HS-5 (cell line): ENCODE measurements at places on chromosomes 2 and 18.

DNA sequence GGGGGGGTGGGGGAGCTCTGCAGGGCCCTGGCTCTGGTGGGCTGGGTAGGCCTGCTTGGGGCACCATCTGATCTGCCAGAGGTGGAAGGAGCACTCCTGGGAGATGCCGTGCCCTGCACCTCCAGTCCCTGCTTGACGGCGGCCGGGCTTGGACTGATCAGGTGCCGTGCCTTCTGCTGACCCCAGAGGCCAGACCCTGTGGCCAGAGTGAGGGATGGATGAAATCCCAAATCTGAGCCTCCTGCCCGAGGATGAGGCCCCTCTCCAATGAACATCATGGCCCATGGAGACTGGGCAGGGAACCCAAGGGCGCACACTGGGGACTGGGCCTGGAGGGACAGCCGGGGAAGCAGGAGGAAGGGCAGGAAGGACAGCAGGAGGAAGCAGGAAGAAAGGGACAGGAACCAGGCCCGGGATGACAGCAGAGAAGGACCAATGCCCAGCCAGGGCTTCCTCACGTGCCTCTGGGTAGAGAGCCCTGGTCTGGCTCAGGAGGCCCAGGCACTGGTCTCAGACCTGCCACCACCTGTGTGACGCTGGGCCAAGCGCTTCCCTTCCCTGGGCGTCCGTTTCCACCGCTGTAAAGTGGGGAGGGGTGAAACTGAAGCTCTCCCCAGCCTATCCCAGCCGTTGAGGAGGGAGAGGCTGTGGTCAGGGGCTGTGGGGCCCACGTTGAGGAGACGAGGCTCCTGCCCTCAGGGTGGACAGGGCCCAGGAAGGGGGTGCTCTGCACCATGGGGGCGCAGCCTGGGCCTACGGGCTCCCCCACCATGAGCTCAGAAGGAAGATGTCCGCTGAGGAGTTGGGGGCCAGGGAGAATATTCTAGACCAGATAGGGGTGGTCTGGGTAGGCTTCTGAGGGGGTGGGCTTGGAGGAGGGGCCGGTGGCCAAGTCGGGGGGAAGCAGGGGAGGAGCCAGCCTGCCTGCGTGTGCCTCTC, 1.0 kb upstream of the GPR35 start:
- DNase-seq = no peak

DNA sequence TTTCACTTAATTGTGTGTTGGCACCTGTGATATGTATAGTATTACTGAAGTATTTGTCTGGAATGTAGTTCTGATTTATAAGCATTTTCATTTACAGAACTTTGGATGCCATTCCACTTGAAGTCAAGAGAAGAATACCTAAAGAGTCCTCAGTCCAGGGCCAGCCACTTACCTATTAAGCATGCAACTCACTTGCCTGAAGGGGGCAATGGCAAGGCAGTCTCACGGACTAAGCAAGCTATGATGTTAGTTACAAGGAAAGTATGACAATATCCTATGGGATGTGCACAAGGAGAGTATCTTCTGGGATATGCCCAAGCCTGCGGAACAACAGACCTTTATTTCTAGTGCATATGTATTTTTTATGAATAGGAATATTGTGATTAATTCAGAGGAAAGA, 369.4 kb upstream of the GCFC2 start:
- no peak for DNase-seq

GRCh38 chr18:48452861-48453323, 43.7 kb upstream of the ZBTB7C start:
- no peak for DNase-seq

DNA sequence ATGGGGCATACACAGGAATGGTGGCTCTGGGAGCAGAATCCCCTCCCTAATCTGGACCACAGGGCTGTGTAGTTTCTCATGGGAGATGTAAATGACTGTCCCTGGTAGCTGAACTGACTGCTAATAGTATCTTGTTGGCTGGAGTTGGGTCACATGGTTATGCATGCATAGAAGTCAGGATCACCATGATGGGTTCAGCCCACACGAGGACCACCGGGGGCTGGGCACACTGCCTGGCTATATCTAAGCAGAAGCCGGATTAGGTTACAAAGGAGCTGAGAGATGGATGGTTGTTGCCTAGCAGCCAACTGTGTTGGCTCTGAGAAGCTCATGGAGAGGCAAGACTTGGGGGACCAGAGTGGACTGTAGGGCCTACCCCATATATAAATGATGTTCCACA, 6.7 kb upstream of the MAP3K2 start:
- no peak for DNase-seq

GRCh38 chr2:158393886-158394285, 62.7 kb downstream of the CCDC148 start:
- no peak for DNase-seq

DNA sequence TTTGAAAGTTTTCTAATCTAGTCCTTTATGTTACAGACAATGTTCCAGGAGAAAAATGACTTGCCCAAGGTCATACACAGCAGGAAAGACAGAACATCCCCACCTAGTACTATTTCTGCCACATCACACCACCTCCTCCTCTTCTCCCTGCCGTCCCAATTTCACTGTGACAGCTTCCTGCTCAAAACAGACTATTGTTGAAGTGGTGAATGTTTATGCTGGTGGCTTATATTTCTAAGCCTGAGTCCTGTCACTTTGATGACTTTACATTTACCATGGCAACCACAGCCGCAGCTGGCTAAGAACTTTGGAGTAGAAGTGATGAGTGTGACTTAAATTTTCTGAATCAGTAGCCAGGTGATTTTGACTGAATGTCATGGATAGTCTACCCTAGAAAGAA, 10.0 kb downstream of the GALNT5 start:
- no peak for DNase-seq

DNA sequence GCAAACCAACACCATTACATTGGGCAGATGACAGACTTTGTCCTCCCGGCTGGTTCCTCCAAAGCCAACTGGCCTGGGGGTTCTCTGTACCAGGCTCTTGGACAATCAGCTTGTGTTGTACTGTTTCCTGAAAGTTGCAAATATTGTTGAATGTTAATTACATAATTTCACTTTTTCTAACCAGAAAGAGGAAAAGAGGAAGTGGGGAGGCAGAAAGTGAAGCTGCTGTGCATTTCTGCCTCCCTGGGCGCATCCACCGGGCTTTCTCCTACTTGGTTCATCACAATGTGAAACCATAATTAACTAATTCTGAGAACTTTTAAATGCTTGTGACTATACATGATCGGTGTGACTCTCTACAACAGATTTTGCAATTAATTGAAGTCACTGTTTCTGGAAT, 10.1 kb downstream of the TWIST2 start:
- DNase-seq = no peak

GRCh38 chr2:1586251-1586922, 157.9 kb downstream of the PXDN start:
- no peak for DNase-seq

- DNase-seq = no peak
These were observed 72.2 kb downstream of the C1QL2 start for GRCh38 chr2:119086327-119086726.

- no peak for DNase-seq
These were observed 7.7 kb upstream of the TTC39C start for GRCh38 chr18:24006712-24007313.

DNA sequence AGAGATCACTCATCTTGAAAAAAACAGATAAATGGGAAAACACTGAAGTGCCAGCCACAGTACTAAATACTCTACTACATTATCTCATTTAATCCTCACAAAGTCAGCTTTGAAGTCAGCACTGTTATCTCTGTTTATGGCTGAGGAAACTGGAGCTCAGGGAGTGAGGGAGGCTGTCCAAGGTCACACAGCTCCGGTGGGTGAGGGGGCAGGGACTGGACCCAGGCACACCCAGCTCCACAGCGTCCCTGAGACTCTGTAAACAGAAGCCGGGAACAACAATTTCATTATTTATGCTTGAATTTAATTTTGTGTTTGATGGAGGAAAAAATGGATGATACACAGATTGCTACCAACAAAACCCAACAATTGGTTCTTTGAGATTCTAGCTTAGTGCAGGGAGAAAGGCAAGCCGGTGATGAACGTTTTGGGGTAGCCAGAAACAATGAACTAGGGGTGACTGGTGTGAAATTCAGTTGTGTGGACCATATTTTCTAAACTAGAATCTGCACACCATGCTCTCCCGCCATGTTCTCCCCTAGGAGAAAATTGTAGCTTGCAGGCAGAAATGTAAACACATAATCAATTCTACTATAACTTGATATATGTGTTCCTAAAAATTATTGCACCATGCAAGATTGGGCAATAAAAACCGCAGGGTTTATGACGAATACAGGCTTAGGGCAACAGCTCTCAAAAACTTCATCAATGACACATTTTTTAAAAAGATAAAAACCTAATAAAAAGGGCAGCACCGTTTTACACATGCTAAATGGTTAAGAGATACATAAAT, at the start of gene GREB1:
GREB1 (plus strand) TSS at position 768 of the 793 bp plus-strand sequence. CDS start 22,570 bp downstream, outside the sequence.
- peak; percentile 46 for DNase-seq

DNA sequence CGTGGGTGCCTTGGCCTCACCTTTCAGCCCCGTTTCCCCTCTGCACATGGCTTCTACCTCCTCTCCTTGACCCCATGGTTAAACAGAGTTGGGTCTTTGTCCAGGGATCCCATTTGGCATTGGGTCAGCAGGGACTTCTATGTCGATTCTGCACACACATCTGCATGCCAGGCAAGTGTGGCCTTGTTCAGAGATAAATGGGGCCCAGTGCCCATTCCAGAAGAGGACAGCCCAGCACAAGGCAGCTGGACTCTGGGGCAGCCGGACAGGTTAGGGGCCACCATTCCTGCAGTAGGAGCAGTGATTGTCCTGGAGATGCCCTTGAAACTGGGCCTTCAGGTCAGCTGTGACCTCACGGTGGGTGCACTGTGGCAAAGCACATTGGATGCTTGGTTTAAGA, 13.1 kb downstream of the CABLES1 start:
- DNase-seq = no peak

- no peak for DNase-seq
These were observed 24.4 kb upstream of the RAB31 start for GRCh38 chr18:9683418-9684396.

DNA sequence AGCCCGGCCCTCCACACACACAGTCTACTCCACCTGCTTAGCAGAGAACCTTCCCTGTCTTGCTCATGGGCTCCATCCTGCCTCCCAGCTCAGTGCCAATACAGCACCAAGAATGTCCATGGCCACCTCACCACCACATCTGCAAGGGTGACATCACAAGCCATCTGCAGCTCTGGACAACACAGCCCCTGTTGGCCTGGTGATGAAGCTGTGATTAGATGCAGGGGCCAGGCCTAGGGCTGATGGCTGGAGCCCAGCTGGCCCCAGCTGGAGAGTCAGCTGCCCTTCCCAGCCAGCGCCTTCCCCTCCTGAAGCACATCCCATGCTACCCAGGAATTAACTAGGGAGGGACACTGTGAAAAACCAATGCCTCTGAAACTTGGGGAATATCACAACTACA, 91.1 kb downstream of the TTC32 start:
- DNase-seq = no peak

GRCh38 chr2:223969856-223970255, 12.6 kb downstream of the MRPL44 start:
- peak; percentile 19 for DNase-seq

DNA sequence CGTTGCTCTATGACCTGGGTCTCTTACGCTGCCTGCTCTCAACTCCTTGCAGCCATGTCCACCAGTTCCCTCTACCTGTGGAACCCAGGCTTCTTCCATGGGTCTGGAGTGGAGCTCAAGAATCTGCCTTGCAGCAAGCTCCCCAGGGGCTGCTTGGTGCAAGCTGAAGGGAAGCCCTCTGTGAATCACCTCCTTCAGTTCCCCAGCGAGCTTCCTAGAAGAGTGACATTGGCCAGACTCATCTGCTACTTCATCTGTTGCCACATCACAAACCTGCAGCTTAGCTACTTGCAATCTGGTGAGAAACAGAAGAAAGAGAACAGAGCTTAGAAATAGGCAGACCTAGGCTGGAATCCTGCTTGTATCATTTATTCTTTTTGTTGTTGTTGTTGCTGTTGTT, 9.8 kb upstream of the EFR3B start:
- no peak for DNase-seq

DNA sequence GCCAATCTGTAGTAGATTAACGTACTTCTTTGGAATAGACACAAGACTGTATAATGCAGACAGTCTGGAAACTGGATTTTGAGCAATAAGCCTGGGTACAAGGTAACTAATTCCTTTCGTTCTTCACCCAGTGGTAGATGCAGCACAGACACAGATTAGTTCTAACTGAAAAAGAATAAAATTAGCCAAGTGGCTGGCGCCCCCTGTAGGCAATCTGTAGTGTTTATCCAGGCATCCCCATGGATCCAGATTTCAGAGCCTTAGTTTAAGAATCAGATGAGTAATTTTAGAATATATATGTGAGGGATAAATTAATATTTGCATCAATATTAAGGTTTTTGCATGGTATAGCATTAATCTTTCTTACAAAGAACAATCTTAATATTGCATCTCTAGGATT, 563.9 kb downstream of the DCC start:
- DNase-seq = no peak

- no peak for DNase-seq
These were observed 283.5 kb upstream of the HDAC4 start for GRCh38 chr2:239684271-239684810.

GRCh38 chr2:237551071-237551574, 15.3 kb upstream of the PRLH start:
- DNase-seq = no peak

GRCh38 chr2:63850649-63851048, 9.0 kb downstream of the UGP2 start:
- DNase-seq = no peak

GRCh38 chr18:77110400-77110799, 22.2 kb downstream of the MBP start:
- no peak for DNase-seq

DNA sequence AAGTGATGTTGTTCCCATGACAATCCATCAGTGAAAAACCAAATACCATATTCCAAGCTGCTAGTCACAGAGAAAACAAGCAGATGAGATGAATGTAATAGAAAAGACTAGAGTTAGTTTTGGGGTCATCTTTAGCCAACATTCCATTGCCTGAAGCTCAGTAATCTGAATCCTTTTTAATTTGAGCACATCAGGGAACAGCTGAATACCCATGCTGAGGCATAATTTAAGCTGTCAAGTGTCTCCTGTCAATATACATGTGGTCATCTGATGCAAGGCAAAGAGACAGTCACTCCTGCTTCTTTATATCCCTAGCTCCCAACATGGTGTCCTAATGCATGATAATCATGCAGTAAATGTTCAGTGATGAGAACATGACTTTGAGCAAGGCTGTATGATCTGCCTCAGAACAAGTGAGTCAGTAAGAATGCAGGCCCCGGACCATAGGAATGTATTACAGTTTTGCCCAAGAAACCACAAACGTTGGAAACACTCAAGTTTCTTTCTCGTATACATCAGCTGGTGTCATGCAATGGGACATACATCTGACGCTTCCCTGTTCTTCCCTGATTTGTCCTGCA, 48.0 kb downstream of the CDK15 start:
- DNase-seq = peak; percentile 97

GRCh38 chr18:40841467-40841866, 1113.6 kb upstream of the PIK3C3 start:
- DNase-seq = peak; percentile 24

- DNase-seq = no peak
These were observed 1.4 kb upstream of the PLEK start for GRCh38 chr2:68363721-68364120.
